Breast epithelium (tissue), 4 donors: ENCODE measurements at places on chromosomes 5 and 9.

DNA sequence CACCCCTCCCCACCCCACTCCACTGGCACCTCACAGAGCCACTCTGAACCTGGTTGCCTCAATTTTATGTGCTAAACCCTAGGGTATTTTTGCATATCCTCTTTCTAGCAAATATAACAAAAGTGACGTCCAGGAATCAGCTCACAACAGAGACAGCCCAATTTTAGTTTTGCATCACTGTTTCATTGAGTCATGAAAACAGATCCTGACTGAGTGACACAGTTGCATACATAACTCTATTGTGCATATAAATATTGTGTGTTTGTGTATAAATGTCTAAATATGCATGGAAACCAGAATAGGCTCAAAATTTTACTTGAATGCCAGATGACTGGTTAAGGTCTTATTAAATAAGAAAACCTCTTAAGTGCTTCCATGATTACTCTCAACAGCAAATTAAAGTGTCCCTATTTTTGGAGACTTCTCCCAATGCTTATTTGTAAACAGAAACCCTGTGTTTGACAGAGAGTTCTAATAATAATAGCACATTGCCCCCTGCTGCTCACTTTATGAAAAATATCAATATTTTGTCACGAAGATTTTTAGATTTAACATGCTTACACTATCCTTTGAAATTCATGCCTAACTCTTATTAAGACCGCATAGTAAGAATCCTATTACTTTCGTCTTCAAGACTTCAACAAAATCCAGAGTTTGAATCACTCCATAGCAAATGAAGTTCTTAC lies 75.5 kb upstream of the PRRC1 start:
- H3K4me1 ChIP-seq, result no peaks in the 10 kb centered on the region
- H3K27ac ChIP-seq, result no peak overlapping the region
- no peaks in the 10 kb centered on the region for H3K36me3 ChIP-seq
- H3K4me3 ChIP-seq, result no peak overlapping the region
- H3K27me3 ChIP-seq, result no peaks in the 10 kb centered on the region

GRCh38 chr5:65880496-65881072 lies 45.8 kb upstream of the ERBIN start:
- no peaks in the 10 kb centered on the region for H3K4me1 ChIP-seq
- H3K27ac ChIP-seq, result no peak overlapping the region
- H3K4me3 ChIP-seq, result no peak overlapping the region
- no peaks in the 10 kb centered on the region for H3K27me3 ChIP-seq

GRCh38 chr9:127980060-127980705 lies 606 bp downstream of the EEIG1 start:
- peaks cover 28% of the 10 kb centered on the region for H3K4me1 ChIP-seq
- H3K27ac ChIP-seq, result peak overlapping the region; percentile 99
- DNase-seq, result no peak

GRCh38 chr9:136784997-136785361 lies 6.2 kb upstream of the TMEM141 start:
- peaks cover 5% of the 10 kb centered on the region for H3K4me1 ChIP-seq
- H3K4me3 ChIP-seq, result no peak overlapping the region
- DNase-seq, result no peak

GRCh38 chr9:19375538-19375937 lies 4.5 kb downstream of the RPS6 start:
- H3K4me3 ChIP-seq, result no peak overlapping the region
- H3K4me1 ChIP-seq, result peaks cover 13% of the 10 kb centered on the region
- no peaks in the 10 kb centered on the region for H3K27me3 ChIP-seq
- no peak overlapping the region for H3K27ac ChIP-seq
- DNase-seq, result no peak

DNA sequence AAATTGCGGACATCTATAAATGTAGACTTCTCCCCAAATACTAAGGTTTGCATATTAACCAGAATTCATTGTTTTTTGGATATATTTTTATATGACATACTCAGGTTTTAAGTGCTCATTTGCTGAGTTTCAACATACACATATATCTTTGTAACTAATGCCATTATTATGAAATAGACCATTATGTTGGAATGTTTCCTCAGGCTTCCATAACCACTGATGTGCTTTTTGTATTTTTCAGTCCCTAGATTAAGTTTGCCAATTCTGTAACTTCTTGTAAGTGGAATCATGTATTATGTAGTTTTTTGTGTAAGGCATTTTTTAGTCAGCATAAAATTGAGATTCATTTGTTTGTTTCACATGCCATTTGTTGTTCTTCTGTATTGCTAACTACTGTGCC lies 32.1 kb downstream of the HSPA4 start:
- no peak overlapping the region for H3K27ac ChIP-seq
- H3K36me3 ChIP-seq, result no peaks in the 10 kb centered on the region
- no peaks in the 10 kb centered on the region for H3K27me3 ChIP-seq
- no peak for DNase-seq

DNA sequence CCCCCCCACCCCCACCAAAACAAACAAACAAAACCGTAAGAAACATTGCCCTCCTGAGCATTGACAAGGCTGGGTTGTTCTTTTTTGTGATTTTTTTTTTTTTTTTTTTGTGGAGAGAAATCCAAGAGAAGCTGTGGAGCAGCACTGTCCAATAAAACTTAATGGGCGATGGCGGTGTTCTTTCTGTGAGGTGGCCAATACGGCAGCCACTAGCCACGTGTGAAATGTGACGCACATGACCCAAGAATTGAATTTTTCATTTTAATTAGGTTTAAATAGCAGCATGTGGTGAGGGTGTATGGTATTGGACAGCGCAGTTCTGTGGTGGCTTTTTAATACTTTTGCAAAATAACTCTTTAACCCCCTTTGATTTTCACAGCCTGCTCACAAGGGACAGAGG lies 251.1 kb downstream of the PDZD2 start:
- no peaks in the 10 kb centered on the region for H3K27me3 ChIP-seq
- no peak for DNase-seq
- no peak overlapping the region for H3K27ac ChIP-seq
- H3K4me3 ChIP-seq, result no peak overlapping the region

- H3K4me1 ChIP-seq, result peaks cover 21% of the 10 kb centered on the region
- H3K36me3 ChIP-seq, result no peaks in the 10 kb centered on the region
- H3K27me3 ChIP-seq, result no peaks in the 10 kb centered on the region
Observed at GRCh38 chr9:128902351-128903078, 18.3 kb upstream of the PHYHD1 start.
